Naive thymus-derived CD8-positive, alpha-beta T cell (primary cell): ENCODE measurements at places on chromosomes 3 and 15. TPM values are rescaled to one million over a fixed set of nuclear protein-coding genes. Genes with fewer than 3 reads are reported as not detected.

CD200R1 gene
- total RNA-seq = 9.5 TPM

- no peaks in the 10 kb centered on the region for H3K4me1 ChIP-seq
- DNase-seq = no peak
- H3K36me3 ChIP-seq = no peaks in the 10 kb centered on the region
These were observed 106.7 kb upstream of the RAD18 start for GRCh38 chr3:9069971-9070370.

NLGN1 gene
- total RNA-seq = not detected

GRCh38 chr3:14513566-14514322, 26.4 kb downstream of the GRIP2 start:
- DNase-seq = no peak
- peaks cover 2% of the 10 kb centered on the region for H3K4me1 ChIP-seq
- H3K4me3 ChIP-seq = no peak overlapping the region

HCN4 gene
- total RNA-seq = not detected

- no peak overlapping the region for H3K27ac ChIP-seq
- H3K4me1 ChIP-seq = peaks cover 4% of the 10 kb centered on the region
- H3K36me3 ChIP-seq = peaks cover 6% of the 10 kb centered on the region
- no peaks in the 10 kb centered on the region for H3K27me3 ChIP-seq
- no peak overlapping the region for H3K4me3 ChIP-seq
- DNase-seq = no peak
These were observed 88.7 kb downstream of the NCEH1 start for GRCh38 chr3:172622156-172622555.
